GM18507 (cell line): ENCODE measurements at places on chromosomes 13 and 19.
A peak's percentile ranks its signal among the peaks of the same experiment; 100 is the strongest.

- no peak for DNase-seq
These were observed 158.3 kb downstream of the FOXO1 start for GRCh38 chr13:40508127-40508526.

DNA sequence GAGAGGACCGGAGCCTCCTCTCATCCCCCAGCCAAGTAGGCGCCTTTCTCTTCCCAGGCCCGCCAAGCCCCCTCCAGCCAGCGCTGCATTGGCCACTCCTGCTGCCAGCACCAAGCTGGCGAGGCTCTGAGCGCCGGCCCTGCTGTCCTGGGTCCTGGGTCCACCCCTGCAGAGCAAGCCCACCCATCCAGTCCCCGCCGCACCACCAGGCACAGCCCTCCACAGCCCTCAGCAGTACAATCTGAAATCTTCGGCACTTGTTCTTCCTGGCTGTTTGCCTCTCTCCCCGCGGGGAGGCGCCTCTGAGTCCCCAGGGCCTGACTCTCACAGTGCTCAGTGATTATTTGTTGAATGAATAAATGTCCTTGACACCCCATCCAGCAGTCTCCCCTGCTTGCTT lies 236.4 kb upstream of the SGCG start:
- DNase-seq: no peak

DNA sequence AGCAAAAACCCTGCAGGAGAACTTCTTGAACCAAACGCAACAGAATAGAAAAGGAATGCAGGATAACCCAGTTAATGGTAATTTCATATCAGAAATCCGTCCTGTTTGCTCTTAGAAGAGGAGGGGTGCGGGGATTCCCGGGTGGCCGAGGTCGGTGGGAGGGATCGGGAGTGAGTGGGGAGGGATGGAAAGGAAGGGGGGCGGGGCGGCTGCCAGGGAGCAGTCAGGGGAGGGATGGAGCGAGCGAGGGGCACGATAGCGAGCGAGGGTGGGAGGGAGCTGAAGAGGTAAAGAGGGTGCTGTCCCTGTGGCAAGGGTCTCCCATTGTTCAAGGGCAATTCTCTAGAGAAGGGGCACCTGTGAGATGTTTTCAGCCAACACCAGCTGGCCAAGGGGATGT lies 26.5 kb downstream of the CD177 start:
- DNase-seq: no peak

DNA sequence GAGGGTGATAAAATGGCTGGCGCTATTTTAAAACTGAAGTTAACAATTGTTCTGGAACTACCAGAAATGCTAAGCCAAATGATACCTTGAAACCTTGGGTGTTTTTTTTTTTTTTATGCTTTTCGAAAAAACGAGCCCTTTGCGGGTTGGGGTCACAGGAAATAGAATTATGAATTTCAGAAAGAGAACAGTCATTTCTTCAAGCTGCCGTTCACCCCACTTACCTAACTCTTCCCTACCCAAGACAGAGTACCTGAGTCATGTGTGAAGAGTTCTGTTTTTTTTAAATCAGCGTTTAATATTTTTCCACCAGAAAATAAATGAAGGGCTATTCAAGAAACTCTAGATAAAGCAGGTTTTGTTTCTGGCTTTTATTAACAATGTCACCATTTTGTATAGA lies 35.3 kb downstream of the KLF2 start:
- no peak for DNase-seq

- no peak for DNase-seq
These were observed 471.4 kb downstream of the LIG4 start for GRCh38 chr13:107743983-107744382.

GRCh38 chr19:18754501-18754900 lies 36.6 kb downstream of the COMP start:
- no peak for DNase-seq

GRCh38 chr19:3743486-3743885 lies 18.0 kb downstream of the APBA3 start:
- DNase-seq: no peak

DNA sequence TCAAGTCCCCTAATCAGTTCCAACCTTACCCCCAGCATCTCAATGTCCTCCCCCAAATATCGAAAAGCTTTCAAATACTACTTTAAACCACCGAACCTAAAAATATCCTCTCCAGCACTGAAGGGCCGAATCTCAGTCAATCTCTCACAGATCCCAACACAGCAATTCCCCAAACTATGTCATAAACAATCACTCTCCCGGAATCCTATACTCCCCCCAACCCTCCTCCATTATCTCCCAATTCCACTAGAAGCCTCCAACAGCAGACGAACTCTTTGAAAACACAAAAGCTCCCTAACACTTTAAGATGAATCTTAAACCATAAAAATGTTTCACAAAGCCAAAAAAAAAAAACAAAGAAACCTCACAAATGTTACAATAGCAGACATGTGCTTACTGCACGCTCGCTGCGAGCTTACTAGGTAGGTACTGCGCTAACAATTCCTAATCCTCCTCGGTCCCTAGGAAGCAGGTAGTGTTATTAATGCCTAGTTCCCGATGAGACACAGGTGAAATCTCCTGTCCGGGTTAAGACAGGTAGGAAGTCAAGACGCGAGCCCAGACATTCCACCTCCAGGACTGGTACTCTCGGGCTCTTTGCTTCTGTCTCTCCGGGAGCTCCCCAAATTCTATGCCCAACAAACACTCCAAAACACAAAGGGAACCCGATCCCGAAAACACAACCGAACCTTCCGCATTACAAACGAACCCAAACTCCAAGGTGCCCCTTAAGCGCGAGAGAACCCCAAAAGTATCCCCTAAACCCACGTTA lies 14.2 kb downstream of the FBXO46 start:
- no peak for DNase-seq

GRCh38 chr13:112092453-112092852 lies 25.5 kb downstream of the SOX1 start:
- DNase-seq: no peak

GRCh38 chr13:29156136-29156535 lies 336.0 kb downstream of the MTUS2 start:
- no peak for DNase-seq

DNA sequence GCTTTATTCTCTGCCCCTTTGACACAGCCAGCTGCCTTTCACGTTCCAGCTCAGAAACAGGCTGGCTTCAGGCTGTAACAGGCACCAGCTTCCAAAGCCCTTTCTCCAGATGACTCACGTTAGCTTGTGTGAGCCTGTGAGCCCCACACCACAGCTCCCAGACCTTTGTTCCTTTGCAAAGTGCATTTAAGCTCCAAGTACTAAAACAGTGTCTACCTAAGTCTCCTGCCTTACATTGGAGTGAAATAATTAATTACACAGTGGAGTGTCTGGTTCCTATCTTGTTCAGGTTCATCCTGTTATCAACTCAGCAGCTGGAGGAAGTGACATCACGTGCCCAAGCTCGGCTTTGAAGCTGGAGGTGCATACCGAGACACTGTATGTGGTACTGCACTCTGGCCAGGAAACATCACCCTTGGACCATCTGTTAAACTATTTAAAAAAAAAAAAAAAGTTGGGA lies 475.8 kb downstream of the FOXO1 start:
- no peak for DNase-seq

DNA sequence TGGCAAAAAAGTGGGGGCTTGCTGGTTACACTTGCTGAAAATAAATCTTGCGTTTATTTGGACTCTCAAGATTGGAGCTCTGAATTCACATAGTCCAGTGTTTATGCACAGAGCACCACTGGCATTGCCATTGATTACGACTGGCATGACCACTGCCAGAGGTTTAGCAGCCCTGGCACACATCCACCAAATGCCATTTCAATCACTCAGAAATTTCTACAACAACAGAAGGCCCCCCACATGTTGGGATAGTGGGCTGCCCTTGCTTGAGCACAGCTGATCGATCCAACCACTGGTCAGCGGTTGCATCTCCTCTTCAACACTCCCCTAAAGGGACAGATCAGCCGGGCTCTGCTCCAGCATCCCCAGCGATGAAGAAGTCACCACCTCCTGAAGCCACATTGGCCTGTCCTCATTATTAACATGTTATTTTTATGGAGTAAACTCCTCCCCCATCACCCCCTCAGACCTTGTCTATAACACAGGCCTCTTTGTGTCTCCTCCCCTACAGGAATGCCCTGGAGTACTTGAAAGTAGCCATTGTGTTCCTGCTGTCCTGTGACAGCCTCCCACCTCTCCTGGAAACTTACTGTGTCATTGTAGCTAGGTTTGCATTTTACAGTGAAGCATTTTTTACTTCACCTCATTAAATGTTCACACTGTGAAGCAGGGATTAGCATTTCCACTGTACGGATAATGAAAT lies 51.3 kb downstream of the CDADC1 start:
- DNase-seq: no peak

DNA sequence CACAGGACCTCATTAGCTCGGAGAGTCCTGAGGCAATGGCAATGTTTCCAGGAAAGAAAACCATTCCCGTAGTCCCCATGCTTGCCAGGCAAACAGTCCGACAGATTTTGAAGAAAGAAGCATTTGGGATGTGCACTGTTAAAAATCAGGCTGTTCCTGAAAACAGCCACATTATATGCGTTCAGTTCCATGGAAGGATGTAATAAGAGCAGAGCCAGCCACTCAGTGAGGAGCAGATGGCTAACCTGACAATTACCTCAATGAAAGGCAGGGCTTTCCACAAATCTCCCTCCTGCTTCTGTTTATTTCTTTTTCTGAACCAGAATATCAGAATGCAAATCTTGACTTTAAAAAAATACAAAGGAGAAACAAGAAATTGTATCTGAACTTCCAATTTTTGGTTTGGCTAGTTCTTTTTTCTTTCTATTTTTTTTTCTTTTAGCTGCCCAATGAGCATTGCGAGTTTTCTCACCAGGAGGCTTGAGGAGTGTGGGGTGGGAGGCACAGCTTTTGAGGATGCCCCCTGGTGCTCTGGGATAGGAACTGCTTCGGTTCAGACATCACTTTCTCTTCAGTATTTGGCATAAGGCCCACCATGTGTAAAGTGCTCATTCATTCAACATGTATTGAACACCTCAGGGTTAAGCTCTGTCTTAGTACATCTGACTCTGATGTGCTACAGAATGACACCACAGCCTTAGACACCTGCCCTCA lies 124.2 kb downstream of the TBC1D4 start:
- no peak for DNase-seq

DNA sequence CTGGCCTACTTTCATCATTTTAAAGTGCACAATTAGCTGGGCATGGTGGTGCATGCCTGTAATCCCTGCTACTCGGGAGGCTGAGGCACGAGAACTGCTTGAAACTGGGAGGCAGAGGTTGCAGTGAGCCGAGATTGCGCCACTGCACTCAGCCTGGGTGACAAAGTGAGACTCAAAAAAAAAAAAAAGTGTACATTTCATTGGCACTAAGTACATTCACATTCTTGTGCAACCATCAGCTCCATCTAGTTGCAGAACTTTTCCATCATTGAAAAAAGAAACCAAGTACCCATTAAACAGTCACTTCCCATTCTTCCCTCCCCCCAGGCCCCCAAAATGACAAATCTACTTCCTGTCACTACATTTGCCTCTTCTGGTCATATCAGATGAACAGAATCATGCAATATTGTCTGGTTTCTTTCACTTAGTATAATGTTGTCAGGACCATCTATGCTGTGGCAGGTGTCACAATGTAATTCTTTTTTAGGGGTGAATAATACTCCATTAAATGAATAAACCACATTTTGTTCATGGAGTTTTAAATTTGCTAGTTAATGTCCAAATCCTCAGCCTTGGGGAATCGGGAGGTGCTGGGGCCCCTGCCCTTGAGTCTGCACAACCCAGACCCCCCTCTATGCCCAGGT lies 7.4 kb upstream of the SIGLEC11 start:
- no peak for DNase-seq

DNA sequence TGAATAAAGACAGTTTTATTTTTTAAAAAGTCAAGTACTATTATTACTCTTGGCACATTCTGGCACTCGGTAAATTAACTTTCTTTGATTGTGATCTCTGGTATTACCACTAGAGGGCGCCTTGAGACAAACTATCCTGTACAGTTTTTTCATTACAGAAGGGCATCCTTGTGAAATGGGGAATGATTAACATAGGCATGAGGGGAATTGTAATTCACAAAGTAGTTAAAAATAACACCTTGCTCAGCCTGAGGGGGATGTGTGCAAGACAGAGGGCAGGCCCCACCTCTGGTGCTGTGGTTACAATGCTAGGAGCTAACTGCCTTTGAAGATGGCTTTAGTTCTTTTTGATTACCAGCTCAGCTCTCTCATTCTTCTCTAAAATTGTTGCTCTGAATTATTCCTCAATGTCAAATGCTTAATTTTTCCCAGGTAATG lies 24.2 kb upstream of the C1QTNF9B start:
- DNase-seq: peak; percentile 4

DNA sequence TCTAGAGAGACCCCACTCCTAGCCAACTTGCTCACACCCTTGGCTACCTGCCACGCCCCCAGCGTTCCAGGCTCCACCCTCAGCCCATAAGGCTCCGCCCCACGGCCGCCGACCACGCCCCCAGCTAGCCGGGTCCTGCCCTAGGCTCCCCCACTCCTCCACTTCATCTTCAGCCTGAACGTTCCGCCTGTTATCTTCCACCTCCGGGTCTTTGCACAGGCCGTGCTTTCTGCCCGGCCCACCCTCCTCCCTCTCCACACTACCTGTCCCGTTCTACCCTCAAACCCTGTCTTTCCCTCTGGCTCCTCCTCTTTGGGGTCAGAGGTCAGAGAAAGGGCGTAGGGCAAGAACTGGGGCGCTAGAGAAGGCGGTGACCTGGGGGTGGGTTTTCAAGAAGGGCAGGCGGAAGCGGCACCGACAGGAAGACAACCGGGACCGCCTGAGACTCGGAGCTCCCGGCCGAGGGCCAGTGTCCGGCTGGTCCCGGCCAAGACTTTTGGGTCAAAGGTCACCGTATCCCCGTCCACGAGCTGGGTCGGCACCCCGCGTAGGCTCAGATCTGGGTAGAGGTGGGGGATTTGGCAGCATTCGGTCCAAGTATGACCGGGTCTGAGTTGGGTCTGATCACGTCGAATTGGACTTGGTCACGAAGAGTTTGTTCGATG lies 2.2 kb downstream of the PDE4C start:
- DNase-seq: no peak

DNA sequence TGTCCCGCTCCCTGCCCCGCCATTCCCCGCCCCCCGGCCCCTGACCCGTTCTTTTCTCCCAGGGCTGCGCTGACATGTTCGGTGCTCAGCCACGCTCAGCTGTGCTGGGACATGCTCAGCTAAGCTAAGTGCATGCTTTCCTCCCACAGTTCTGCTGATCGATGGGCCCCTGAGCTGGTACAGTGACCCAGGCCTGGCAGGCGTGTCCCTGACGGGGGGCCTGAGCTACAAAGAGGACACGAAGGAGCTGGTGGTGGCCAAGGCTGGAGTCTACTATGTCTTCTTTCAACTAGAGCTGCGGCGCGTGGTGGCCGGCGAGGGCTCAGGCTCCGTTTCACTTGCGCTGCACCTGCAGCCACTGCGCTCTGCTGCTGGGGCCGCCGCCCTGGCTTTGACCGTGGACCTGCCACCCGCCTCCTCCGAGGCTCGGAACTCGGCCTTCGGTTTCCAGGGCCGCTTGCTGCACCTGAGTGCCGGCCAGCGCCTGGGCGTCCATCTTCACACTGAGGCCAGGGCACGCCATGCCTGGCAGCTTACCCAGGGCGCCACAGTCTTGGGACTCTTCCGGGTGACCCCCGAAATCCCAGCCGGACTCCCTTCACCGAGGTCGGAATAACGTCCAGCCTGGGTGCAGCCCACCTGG lies 3.7 kb downstream of the TNFSF9 start:
- no peak for DNase-seq

GRCh38 chr19:2495651-2496316 lies 19.9 kb downstream of the GADD45B start:
- no peak for DNase-seq
